ENCODE measurements at places on chromosomes 12 and 14.

DNA sequence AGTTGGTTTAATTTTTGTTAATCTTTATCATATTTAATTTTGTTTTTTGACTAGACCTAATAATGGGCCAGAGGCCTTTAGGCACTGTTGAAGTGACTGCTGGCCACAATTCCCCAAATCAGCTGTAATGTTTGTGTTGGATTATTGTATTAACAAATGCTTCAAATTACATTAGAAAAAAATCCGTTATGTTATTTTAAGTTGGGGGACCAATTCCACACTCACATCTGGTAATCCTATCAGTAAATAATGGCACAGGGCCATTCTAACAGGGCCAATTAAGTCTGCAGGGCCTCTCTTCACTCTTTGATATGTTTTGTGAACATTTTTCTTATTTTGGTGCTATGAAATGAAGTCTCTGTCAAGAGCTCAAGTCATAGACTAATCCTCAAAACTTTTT lies 39.6 kb downstream of the CHST11 start:
- no peak for DNase-seq

DNA sequence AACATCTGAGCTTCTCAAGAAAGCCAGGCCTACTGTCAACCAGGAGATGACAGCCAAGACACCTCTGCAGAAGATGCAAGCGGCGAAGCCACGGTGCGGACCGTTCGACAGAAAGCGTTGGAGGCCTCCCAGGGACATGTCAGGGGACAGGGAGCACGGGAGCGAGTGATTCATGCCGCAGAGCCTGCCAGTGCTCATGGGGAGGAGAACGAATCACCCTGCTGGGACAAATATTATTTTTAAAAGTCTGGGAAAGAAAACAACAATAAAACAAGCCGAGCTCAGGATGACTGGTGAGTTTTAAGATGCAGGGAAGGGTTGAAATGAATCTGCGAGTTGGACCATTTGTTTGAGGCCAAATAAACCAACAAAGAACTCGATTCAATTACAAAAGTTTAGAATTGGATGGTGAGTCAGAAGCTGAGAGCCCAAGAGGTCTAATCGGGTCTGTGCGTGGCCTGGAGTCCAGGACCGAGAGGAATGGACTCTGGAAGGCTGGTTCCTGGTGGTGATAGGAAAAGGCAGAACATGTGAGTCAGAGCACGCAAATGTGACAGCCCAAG lies 91.0 kb downstream of the RBM19 start:
- no peak for DNase-seq

DNA sequence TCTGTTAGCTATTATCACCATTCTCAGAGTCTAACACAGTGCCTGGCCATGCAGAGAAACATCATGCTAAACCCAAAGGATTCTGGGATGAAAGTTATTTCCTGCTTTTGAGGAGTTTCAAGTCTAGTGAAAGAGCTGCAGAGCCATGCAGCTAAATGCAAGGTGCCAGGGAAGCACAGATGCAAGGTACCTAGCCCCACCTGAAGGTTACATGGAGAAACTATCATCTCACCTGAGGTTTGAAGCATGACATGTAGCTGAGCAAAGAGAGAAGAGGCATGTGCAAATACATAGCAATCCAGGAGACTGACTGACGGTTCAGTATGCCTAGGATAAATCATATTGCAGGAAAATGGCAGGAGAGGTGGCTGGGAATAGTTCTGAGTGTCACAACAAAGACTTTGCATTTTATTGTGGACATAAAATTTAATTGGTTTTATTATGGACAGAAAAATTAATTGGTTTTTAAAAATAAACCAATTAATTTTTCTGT lies 170.4 kb downstream of the PRKD1 start:
- DNase-seq: no peak

DNA sequence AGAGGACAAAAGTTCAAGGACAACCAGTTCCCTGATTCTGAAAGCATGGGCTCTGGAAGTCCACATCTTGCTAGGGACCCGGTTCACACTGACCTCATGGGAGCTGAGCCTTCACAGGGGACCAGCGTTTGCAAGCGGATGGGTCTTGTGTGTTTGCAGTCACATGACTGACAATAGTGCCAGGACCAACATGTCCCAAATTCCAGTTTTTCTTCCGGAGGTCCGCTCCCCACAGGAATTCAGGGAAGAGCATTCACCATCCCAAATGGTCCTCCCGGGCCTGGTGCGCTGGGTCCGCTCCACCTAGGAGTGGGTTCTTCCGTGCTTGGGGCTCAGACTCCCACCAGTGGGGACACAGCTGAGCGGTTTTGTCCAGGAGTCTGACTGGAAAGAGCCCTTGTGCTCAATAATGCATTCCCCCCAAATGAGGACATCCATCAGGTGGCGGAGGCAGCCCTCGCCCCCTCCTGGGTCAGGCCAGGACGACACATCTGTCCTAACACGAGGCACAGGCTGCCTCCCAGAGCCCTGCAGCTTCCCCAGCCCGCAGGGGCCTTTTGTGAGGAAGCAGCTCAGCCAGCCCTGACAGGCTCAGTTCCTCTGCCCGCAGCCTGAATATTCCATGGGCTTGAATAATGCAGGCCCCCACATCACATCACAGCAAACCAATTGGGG lies 91.8 kb upstream of the BCL11B start:
- DNase-seq: no peak

- no peak for DNase-seq
Measured at GRCh38 chr12:55728186-55728938, 447 bp downstream of the CD63 start.

DNA sequence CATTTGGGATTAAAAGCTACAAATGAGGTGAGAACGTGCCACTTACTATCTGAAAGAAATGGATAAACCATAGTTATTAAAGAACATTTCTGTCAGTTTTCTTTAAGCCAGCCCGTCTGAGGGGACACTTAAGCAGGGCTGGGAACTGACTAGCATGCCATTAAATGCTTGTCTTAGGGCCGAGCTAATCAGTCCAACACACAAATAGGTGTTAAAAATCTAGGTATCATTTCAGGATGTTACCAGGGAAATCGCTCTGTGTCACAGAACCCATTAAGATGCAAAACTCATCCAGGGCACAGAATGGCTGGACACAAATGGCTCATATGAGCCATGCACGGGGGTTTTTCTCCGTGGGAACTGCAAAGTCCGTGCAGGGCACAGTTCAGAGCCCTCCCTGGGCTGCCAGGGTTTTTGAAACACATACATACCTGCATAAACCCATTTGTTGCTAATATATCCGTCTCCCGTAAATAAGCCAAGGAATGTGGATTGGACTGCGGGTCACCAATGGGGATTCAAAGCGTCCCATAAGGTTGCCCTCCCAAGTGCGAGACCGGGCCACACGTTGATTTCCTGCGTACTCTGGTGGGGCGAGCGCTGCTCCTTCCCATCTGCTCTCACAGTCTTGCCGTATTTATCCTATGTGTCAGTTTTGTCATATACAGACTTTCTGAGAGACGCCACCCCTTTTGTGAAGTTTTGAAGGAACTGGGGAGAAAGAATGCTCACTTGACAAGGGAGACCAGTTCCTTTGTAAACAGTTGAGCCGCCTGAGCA lies 5.4 kb upstream of the GSC start:
- DNase-seq: no peak

- DNase-seq: no peak
Measured at GRCh38 chr12:77062846-77063461, 2.4 kb downstream of the E2F7 start.

DNA sequence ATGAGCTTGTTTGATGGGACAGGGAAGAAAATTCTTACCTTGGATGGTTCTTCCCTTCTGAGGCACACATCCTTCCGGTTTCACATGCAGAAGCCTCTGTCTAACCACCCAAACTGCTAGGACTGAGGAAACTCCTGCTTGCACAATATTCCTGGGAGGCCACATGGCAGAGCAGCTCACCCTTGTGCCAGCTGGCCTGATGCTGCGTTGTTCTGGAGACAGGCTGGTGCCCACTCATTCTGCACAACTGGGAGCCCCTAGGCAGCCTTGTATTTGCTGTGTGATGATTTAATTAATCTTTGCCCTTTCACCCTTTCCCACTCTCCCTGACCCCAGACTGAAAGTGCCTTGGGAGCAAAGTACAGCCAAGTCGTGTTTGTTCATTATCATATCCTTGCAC lies 130.8 kb downstream of the RTN1 start:
- no peak for DNase-seq

DNA sequence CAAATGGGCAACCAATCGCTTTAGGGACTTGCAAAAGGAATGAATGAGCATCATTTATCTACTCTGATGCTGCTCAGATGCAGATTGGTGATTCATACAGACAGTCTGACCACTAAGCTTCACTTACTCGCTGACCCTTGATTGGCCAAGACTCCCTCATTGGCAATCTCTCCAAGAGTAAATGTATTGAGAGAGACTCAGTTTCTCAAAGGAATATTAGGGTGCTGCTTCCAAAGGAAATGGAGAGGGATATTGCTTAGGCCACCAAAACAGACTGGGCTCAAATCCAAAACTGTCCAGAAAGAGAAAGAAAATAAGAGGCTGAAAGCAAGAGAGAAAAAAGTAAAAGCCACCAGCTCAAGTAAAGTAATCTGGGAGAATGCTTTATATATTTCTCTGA lies 785.2 kb downstream of the GALC start:
- DNase-seq: no peak

DNA sequence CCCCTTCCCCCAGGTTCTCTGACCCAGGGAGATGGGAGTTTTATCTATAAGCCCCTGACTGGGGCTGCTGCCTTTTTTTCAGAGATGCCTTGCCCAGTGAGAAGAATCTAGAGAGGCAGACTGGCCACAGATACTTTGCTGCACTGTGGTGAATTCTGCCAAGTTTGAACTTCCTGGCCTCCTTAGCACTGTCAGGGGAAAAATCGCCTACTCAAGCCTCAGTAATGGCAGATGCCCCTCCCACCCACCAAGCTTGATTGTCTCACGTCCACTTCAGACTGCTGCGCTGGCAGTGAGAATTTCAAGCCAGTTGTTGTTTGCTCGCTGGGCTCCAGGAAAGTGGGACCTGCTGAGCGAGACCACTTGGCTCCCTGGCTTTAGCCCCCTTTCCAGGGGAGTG lies 31.7 kb downstream of the KLRK1 start:
- DNase-seq: no peak

DNA sequence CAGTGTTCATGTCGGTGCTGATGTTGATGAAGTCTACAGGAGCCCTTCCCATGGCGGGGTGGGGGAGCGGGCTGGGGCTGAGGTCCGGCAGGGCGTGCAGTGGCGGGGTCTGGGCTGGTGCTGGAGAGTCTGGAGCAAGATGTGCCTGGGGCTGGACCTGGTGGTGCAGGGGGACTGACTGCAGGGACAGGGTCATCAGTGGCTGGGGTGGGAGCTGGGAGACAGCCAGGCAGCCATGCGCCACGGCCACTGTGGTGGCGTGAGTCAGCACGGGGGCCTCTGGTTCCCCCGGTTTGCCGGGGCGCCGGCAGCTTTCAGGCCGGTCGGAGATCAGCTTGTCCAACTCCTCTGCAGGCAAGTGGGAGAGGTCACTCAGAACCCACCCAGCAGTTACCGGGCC lies 27.6 kb downstream of the FOXN4 start:
- no peak for DNase-seq

DNA sequence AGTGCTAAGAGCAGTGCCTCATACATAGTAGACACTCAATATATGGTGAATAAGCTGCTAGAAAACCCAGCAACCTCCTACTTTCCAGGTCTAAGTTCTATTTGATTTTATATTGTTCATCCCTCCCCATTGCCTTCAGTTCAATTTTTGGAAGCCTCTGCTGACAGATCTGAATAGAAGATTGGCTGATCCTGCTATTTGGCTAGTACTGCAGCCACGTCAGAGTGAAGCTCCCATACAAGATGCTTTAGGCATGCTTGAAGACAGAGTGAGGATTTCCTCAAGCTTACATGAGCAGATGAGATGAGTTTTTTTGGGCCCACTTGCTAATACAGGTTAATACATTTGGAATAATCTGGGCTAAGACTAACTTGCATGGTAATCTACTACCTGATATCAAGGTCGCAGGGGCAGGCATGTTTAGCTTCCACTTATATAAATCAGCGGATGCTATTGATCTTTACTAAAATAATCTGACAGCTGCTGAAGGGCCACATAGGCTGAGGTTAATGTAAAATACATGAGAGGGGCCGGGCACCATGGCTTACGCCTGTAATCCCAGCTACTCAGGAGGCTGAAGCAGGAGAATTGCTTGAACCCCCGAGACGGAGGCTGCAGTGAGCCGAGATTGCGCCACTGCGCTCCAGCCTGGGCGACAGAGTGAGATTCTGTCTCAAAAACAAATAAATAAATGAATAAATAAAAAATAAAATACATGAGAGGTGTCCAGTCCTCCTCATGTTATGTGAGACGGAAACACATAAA lies 15.9 kb upstream of the AEBP2 start:
- DNase-seq: no peak

DNA sequence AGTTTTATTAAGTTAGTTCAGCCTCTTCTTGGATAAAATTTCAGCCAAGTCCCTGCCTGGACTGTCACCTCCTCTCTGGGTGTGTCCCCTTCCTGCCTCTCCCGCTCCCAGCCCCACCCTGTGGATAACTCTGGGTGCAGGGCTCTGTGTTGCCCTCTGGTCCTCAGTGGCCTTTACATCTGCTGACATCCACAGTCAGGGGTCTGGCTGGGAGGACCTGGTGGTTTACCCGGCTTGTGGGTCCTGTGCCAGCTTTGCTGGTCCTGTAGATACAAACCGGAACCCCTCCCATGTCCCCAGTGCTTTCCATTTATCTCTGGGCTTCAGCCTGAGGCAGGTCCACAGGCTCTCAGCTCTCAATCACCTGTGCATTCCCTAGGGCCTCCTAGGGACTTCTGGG lies 28.9 kb upstream of the PLEKHG3 start:
- DNase-seq: no peak

DNA sequence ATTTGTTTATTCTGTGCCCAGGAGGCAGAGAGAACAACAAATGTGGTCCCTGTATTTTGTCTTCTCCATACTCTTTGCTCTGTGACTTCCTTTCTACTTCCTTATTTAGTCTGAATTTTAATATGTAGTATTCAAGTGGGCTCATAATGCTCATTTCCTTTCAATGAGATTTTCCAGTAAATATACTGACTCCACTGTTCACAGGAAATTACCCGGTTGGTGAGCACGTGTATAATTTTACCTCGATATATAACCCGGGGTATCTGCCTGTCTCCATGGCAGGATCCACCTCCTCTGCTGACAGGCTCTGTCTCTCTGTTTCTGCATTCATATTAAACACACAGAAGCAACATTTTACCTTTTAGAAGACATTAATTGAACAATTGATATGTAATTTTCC lies 166.0 kb downstream of the SLC38A4 start:
- DNase-seq: no peak

- peak; percentile 53 for DNase-seq
Measured at GRCh38 chr12:68317047-68317667, 15.0 kb downstream of the MDM1 start.

- no peak for DNase-seq
Measured at GRCh38 chr14:93056840-93057585, 58.7 kb downstream of the ITPK1 start.

DNA sequence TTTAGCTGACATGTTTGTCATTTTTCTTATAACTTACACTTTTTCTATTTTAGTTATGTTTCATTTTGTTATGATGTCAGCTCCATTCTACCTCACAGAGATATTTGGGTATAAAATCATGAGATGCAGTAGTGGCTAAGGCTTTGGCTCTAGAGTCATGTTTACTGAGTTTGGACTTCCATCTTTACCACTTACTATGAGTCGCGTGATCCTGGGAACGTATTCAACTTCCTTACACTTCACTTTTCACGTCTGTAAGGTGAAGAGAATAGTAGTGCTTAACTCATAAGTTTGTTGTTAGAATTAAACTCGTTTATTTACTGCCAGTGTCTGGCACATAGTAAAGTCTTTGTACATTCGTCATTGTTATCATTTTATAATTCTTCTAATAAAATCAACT lies 126.3 kb downstream of the ERC1 start:
- no peak for DNase-seq
